ENCODE measurements at places on chromosomes 12 and 14. TPM values are rescaled to one million over a fixed set of nuclear protein-coding genes. Genes with fewer than 3 reads are reported as not detected.

The RALGAPA1 gene
- total RNA-seq: 90.8 TPM

The OR4E2 gene
- total RNA-seq: not detected

The SOX5 gene
- 58.3 TPM for total RNA-seq

The A2M gene
- total RNA-seq: 2,139 TPM

The CMKLR1 gene
- 55.4 TPM for total RNA-seq

The AICDA gene
- total RNA-seq: not detected

The ZNF891 gene
- total RNA-seq: 4.9 TPM

The OASL gene
- 1.7 TPM for total RNA-seq

DNA sequence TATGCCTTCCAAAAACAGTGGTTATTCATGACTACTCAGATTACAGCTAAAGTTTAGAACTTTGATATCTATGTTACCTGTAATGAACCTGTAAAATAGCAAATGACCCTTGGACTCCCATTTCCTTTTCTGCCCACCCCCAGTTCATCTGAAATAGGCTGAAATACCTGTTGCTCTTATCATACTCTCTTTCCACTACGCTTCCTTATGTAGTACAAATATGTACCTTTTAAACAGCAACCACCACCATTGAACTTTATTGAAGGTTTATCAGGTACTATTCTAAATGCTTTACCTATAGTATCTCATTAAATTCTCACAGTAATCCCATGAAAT, 239.7 kb downstream of the SSPN start:
- no peaks in the 10 kb centered on the region for H3K36me3 ChIP-seq
- H3K4me1 ChIP-seq: no peaks in the 10 kb centered on the region
- no peaks in the 10 kb centered on the region for H3K27me3 ChIP-seq
- H3K4me3 ChIP-seq: no peak overlapping the region

DNA sequence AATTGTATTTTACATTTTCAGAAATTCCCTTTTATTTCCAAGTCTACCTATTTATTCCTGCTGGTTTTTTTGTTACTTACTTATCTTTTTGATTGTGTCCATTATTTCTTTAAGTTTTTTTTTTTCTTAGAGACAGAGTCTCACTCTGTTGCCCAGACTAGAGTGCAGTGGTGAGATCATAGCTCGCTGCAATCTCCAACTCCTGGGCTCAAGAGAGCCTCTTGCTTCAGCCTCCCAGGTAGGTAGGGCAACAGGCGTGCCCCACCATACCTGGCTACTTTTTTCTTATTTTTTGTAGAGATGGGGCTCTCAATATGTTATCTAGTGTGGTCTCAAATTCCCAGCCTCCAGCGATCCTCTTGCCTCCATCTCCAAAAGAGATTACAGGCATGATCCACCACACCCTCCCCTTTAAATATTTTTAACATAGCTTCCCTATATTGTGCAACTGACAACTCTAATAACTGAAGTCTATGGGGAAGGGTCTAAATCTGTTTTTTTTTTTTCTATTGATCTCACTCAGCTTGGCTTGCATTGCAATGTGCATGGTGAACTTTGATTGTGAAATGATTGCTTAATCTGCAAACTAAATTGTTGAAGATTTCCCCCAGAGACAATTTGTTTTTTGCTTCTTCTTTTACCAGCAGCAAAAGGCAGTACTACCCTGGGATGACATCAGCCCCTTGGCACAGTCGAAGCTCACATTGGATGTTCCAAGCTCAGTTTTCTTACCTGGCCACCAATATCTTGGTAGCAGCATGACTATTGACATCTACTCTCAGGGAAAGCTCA, 25.7 kb upstream of the COCH start:
- H3K36me3 ChIP-seq: no peaks in the 10 kb centered on the region
- H3K4me1 ChIP-seq: no peaks in the 10 kb centered on the region
- no peak for DNase-seq

DNA sequence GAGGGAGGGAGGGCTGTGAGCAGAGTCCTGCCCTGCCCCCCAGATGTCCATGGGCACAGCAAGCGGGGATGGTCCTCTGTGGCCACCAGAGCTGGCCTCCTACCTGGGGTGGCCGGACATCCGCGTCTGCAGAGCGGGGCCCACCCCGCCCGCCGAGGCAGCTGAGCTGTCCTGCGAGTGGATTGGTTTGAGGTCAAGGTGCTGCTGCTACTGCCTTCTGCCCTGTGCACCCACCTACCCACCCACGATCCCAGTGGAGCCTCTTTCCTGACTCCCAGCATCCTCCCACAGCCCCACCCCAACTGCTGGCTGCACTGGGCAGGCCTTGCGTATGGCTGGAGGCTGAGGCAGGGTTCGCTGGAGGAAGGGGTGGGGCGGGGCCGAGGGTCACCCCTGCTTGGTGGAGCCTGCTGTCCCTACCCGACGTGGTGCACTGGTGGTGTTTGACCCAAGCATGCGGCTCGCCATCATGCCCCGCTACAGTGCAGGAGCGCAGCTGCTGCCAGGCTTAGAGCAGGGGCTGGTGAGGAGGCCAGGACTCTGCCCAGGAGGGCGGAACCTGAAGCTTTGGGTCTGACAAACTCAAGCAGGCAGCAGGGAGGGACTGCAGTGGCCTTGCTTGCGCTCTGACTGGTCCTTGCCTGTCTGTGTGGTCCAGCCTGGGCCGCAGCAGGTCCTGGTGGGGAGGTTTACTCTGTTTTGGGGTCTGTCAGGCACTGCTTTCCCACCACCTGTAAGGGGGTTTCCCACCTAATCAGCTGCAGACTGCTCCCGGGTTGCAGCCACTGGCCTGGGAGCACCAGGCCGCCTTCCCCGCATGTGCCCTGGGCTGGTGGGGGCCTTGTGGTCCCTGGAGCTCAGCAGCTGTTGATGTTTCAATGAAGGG, 23.7 kb downstream of the CEP170B start:
- H3K4me3 ChIP-seq: no peak overlapping the region
- H3K36me3 ChIP-seq: peaks cover 7% of the 10 kb centered on the region
- no peaks in the 10 kb centered on the region for H3K4me1 ChIP-seq
- no peaks in the 10 kb centered on the region for H3K27me3 ChIP-seq

GRCh38 chr12:24360907-24361306, 411.4 kb upstream of the SOX5 start:
- no peak overlapping the region for H3K4me3 ChIP-seq
- no peaks in the 10 kb centered on the region for H3K27me3 ChIP-seq

GRCh38 chr12:19277711-19278110, 148.2 kb downstream of the PLEKHA5 start:
- H3K4me1 ChIP-seq: no peaks in the 10 kb centered on the region
- H3K27me3 ChIP-seq: no peaks in the 10 kb centered on the region
- H3K27ac ChIP-seq: no peak overlapping the region
- no peaks in the 10 kb centered on the region for H3K36me3 ChIP-seq
- H3K4me3 ChIP-seq: no peak overlapping the region

DNA sequence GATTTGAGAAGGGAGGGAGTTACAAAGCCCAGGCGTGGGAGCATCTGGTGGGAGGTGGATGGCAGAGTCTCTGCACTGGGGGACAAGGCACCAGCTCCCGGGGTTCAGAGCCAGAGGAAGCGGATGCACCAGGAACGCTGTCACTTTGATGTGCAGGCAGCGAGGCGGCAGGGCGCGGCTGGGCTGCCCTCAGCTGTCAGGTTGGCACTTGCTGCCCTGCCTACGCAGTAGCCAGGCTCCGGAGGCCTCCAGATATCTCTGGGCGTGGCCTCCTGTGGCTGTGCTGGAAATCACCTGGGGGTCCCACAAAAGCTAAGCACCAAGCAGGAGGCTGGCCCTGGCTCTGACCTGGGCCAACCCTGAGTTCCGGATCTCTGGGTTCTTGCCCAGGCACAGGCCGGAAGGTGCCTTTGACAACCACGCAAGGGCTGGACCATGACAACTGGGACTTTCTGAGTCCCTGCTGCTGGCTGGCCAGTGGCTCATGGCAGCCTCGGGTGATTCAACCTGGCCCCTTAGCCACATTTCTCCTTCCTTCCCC, 62.1 kb upstream of the MAP1LC3B2 start:
- no peak overlapping the region for H3K27ac ChIP-seq
- no peaks in the 10 kb centered on the region for H3K4me1 ChIP-seq
- no peaks in the 10 kb centered on the region for H3K27me3 ChIP-seq
- no peaks in the 10 kb centered on the region for H3K36me3 ChIP-seq
- DNase-seq: no peak
- no peak overlapping the region for H3K4me3 ChIP-seq

GRCh38 chr14:92717571-92718042, 30.8 kb downstream of the LGMN start:
- H3K27me3 ChIP-seq: no peaks in the 10 kb centered on the region
- DNase-seq: peak; percentile 43
- H3K36me3 ChIP-seq: peaks cover 2% of the 10 kb centered on the region
- no peaks in the 10 kb centered on the region for H3K4me1 ChIP-seq
- no peak overlapping the region for H3K4me3 ChIP-seq

- no peaks in the 10 kb centered on the region for H3K4me1 ChIP-seq
- H3K36me3 ChIP-seq: no peaks in the 10 kb centered on the region
- H3K27me3 ChIP-seq: no peaks in the 10 kb centered on the region
- no peak for DNase-seq
Observed at GRCh38 chr12:89999699-90000505, 291.3 kb upstream of the ATP2B1 start.

GRCh38 chr12:40921563-40922163, 229.4 kb downstream of the CNTN1 start:
- DNase-seq: no peak
- H3K27me3 ChIP-seq: no peaks in the 10 kb centered on the region
- no peak overlapping the region for H3K27ac ChIP-seq
- H3K36me3 ChIP-seq: no peaks in the 10 kb centered on the region
- no peaks in the 10 kb centered on the region for H3K4me1 ChIP-seq

DNA sequence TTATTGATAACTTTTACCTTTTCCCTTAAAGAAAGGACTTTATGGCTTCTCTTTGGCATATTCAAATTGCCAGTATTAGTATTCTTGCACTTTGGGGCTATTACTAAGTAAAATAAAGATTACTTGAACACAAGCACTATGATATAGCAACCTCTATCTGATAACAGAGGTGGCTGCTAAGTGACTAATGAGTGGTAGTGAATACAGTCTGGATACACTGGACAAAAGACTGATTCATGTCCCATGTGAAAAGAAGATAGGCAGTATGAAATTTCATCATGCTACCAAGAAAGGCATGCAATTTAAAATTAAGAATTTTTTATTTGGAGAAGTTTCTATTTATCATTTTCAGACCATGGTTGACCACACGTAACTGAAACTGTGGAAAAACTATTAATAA, 399.9 kb downstream of the FSCB start:
- no peak overlapping the region for H3K27ac ChIP-seq
- no peaks in the 10 kb centered on the region for H3K36me3 ChIP-seq
- H3K27me3 ChIP-seq: no peaks in the 10 kb centered on the region
- no peaks in the 10 kb centered on the region for H3K4me1 ChIP-seq
- DNase-seq: no peak

DNA sequence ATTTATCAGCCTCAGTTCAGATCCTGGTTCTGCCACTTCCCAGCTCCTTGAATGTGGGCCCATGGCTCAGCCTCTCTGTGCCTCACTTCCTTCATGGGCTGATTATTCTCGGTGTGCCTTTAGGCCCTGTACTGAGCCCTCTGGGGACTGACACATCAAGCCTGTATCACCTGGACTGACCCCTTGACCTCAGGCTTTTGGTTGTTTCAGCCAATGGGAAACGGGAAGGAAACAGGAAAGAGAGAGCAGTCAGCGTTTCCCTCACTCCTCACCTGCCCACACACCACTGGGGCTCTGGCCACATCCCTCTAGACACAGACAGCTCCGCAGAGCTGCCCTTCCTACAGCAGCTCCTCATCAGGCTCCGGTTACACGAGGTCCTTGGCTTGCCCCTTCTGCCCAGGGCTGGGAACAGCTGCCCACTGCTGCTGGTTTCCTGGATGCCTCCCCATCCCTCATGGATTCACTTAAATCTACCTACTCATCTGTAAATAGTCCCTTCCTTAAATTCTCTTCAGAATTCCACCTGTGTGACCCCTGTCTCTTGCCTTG, 37.0 kb upstream of the ITPR2 start:
- no peak for DNase-seq
- H3K27me3 ChIP-seq: no peaks in the 10 kb centered on the region
- H3K4me1 ChIP-seq: no peaks in the 10 kb centered on the region
- H3K27ac ChIP-seq: no peak overlapping the region
- H3K4me3 ChIP-seq: no peak overlapping the region

DNA sequence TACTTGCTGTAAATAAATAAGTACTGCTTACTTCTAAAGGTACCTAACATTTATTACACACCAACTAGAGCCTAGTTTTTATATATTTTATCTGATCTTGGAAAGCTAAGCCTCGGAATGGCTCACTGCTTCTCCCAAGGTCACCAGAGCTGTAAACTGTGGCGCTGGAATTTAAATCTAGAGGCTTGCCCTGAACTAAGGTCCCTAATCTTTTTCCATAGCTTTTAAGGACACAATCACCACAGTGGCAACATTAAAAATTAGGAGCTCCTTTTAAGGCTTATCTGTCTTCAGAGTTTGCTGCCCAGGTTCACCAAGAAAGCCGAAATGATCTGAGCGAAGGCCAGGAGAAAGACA, 670 bp downstream of the CCNB1IP1 start:
- H3K27ac ChIP-seq: peak overlapping the region; percentile 73
- no peaks in the 10 kb centered on the region for H3K4me1 ChIP-seq
- H3K27me3 ChIP-seq: no peaks in the 10 kb centered on the region
- peak overlapping the region; percentile 98 for H3K4me3 ChIP-seq

DNA sequence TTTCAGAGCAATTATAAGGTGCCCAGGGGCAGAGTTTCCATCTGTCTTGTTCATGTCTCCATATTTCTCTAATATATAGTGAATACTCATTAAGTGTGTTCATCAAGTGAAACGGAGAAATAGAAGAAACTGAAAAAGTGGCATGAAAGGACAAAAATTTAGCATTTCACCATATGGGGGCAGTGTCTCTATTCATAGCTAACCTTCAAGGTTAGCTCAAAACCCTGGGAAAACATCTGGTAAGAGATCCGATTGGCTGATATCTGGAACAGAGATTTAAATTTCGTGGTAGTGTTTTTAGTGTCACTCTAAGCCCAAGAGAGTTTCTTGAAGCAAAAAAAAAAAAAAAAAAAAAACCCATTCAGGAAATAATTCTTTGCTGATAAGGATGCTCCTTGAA, 367.5 kb downstream of the DAD1 start:
- H3K36me3 ChIP-seq: no peaks in the 10 kb centered on the region
- no peak for DNase-seq
- no peaks in the 10 kb centered on the region for H3K4me1 ChIP-seq
- H3K4me3 ChIP-seq: no peak overlapping the region
- H3K27ac ChIP-seq: no peak overlapping the region

- no peak overlapping the region for H3K4me3 ChIP-seq
- peaks cover 23% of the 10 kb centered on the region for H3K4me1 ChIP-seq
Observed at GRCh38 chr12:46458500-46459102, 86.0 kb upstream of the SLC38A2 start.

DNA sequence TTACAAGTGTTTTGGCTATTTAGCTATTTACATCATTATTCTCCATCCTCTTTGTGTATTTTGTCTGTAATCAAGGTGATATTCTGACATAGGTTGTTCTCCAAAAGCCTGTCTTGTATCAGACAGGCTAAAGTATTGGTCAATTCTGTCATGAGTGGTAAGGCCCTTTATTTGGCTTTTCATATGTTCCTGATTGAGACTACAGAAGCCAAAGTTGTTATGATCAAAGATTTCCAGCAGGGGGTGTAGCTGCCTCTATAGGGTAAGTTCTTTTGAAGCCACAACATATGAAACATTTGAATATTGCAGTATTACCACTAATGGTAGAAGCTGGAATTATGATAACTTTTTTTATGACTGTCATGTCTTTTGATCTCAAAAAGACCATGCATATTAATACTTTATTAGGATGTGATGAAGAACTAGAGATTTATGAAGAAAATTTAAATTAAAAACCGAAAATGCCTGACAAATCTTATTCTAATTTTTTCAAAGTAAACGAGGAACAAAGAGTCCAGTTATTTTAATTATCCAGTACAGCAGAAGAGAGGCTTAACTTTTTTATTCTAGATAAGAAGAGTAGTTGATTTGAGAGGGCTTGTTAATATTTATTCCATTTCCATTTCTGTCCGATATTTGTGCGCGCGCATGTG, 3.4 kb upstream of the ARHGAP5 start:
- no peak overlapping the region for H3K27ac ChIP-seq
- H3K27me3 ChIP-seq: no peaks in the 10 kb centered on the region
- H3K36me3 ChIP-seq: no peaks in the 10 kb centered on the region

Data from aorta (tissue), 5 donors.